ENCODE measurements at places on chromosomes 5 and 9. TPM values are rescaled to one million over a fixed set of nuclear protein-coding genes. Genes with fewer than 3 reads are reported as not detected.

Gene HMHB1
- total RNA-seq = not detected

DNA sequence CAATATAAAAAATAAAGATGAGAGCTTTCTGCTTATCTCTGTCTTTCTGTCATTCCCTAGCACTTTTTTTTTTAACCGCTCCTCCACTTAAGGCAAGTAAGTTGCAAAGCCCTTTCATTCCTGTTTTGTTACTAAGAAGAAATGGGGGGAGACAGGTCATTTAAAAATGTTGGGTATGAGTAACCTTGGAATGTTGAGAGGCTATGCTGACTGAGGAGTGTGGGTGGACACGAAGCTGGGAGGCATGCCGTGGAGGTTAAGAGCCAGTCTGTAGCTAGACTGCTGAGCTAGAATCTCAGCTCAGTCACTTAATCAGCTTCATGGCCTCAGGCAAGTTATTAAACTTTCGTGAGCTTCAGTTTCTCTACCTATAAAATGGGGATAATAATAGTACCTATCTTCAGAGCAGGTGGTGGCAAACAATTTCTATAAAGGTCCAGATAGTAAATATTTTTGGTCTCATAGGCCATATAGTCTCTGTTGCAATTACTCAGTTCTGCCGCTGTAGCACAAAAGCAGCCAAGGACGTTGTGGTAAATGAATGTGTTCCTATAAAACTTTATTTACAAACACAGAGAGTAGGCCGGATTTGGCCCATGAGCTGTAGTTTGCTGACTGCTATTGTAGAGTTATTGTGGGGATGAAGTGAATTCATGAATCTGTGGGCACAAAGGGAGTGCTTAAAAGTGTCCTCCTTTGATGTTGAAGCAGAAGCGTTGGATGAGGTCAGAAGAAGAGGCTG lies 220.0 kb downstream of the GABBR2 start:
- peak; percentile 94 for DNase-seq

GRCh38 chr5:148847456-148847855 lies 21.0 kb downstream of the ADRB2 start:
- DNase-seq = no peak

Gene NIPAL4
- 1.5 TPM for total RNA-seq

Gene ACTBL2
- not detected for total RNA-seq

GRCh38 chr9:116381350-116381749 lies 227.8 kb downstream of the PAPPA start:
- DNase-seq = no peak

Gene PCSK1
- 0.02 TPM for total RNA-seq

GRCh38 chr9:128933731-128934130 lies 12.9 kb downstream of the PHYHD1 start:
- DNase-seq = no peak

Gene DOCK2
- total RNA-seq = 68.9 TPM

DNA sequence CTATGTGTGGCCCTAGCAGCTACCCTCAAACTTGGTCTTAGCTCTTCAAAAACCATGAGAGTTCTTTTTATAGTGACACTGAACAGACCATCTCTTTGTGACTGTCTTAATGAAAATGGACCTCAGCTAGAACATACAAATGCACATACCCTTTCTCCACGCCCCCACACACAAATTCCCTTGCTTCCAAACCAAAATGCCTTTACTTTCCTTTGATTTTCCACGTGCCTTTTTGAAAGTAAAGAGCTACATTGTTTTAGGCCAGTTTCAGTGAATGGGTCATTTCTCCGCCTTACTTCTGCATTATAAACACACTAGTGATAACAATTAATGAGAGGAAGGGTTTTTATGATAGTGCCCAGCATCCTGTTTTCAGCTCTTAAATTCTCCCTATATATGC lies 105.8 kb upstream of the EFNA5 start:
- DNase-seq = no peak

Measured in A172 (cell line).